ENCODE measurements at places on chromosomes 5 and 9.

GRCh38 chr5:107418902-107419301 is 251.8 kb downstream of the EFNA5 start:
- DNase-seq = peak; percentile 17

DNA sequence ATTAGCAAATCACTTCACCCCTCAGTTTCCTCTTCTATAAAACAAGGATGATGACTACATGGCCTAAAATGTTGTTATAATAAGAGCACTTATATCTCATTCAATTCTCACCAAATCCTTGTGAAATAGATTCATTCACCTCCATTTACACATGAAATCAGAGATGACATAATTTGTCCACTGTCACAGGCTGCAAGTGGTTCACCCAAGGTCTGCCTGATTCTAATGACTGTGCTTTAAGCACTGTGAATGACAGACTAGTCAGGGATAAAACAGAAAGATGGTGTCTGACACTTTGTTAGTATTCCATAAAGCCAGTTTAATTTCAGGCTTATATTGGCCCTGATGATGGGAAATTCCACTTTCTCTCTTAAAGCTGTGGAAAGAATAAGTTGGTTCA is 209.5 kb downstream of the MAPKAP1 start:
- DNase-seq = no peak

DNA sequence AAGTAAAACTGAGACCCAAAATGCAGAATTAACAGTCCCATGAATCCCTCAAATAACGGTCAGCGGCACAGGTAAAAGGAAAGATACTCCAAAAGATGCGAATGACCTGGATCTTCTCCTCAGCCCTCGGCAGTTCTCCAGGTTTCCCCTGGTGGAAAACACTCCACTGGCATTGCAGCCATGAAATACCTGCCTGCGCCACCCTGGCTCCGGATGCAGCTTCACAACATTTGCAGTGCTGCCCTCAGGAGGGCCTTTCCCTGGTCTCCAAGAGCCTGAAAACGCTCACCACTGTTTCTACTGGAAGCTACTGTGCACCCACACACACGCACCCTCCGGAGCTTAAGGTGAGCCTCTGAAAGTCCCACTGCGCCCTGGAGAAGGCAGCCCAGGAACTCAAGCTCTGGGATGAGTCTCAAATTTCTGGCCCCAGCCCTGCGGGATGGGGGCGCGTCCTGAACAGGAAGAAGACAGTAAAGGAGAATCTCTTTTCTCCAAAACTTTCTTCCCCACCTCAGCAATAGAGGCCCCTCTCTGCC is 612 bp downstream of the UGT3A2 start:
- no peak for DNase-seq

DNA sequence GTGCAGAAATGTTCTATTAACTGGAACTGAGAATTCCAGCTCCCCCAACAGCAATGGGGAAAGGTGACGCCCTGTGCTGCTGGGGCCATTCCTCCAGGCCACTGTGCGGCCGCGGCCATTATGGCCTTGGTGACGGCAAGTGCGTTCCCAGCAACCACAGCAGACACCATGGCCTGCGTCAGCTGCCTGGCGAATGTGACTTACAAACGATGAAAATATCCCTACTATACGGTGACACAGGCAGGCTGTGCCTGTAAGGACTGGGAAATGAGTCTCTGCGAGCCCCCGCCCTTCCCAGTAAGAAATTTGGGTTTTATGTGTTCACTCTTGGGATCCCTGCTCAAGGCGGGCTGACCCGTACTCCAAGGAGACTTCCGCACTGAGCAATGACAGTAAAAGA is 20.6 kb downstream of the CLPTM1L start:
- no peak for DNase-seq

GRCh38 chr5:14364096-14364495 is 217.5 kb upstream of the OTULINL start:
- no peak for DNase-seq
